ENCODE measurements at places on chromosomes 7 and 10.

DNA sequence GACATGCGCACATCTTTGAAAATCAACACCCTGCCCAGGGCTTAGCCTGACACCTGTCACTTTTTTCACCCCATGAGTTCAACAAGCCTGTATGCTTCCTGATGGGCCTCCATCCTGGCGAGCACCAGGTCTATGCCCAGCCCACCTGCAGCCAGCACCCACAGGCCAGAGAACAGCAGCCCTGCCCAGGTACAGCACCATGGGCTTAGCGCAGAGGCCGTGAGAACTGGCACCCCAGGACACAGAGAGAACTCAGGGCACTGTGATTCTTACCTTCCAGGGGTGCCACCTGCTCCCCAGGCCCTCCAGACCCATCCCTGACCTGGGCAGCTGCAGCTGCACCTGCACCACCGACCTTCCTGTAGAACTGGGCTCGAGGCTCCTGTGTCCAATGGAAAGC is 536.6 kb downstream of the TCERG1L start:
- DNase-seq = no peak

DNA sequence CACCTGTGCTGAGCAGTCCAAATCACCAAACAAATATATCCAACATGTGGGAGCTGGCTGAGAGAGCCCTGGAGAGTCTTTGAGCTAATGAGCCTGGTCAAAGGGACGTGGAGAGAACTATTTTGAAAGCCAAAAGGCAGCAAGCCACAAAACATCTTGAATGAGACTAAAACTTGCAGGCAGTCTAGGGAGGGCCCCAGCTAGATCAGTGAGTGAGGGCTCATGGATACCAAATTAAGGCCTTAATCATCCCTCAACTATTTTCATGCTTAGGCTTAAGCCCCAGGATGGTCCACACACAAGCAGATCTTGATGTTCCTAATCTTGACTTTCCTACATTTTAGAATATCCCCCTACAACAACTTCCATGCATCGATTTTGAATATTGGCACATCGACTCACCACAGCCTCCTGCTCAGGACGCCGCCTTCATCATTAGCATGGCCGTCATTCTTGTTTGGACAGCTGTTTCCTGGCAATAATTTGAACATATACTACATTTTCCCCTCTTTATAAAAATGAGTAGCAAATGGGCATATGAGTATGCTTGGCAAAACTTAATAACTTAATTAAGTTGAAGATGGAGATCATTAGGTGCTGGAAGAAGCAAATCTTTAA is 86.9 kb upstream of the ADAM12 start:
- no peak for DNase-seq

DNA sequence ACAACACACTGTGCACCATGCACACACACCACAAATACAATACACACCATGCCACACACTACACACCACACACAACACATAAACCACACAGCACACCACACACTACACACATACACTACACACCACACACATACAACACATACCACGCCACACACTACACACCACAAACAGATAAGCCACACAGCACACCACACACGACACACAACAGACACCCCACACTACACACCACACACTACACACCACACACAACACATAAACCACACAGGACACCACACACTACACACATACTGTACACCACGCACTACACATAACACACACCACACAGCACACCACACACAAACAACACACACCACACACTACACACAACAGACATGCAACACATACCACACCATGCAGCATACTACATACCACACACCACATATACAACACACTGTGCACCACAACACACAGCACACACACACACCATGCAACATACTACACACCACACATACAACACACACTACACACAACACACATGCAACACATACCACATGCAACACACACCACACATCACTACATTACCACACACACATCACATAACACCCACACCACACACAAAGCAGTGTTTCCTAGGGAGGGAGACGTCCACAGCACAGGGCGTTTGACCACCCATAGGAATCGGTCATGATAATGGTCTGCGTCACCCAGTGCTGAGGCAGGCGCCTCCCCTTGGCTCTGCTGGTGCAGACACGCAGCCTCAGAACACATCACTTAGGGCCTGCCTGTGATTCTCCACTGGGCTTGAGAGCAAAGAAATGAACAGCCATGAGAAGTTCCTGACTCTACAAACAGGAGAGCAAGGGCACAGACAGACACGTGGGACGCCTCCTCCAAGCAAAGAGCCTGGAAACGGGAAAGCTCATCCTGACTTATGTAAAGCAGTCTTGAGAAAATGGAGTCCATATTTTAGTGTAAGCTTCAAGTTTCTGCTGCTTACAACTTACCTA is 458.3 kb downstream of the PTPRN2 start:
- DNase-seq = no peak

- DNase-seq = no peak
Measured at GRCh38 chr10:114479836-114480235, 75.5 kb upstream of the AFAP1L2 start.

- DNase-seq = no peak
Measured at GRCh38 chr7:123043642-123044041, 48.1 kb upstream of the TAS2R16 start.

All from NB4 (cell line).